Right cardiac atrium (tissue), 5 donors: ENCODE measurements at places on chromosomes 7 and 10. TPM values are rescaled to one million over a fixed set of nuclear protein-coding genes. Genes with fewer than 3 reads are reported as not detected.

Gene NOM1
- 5.6 TPM for polyA plus RNA-seq

GRCh38 chr7:144037414-144038035, 11.2 kb upstream of the OR2A5 start:
- DNase-seq, result no peak

- DNase-seq, result peak; percentile 85
Observed at GRCh38 chr10:112951359-112952281, 1.6 kb downstream of the TCF7L2 start.

Gene ANKRD1
- 4,109 TPM for polyA plus RNA-seq

- no peak for DNase-seq
Observed at GRCh38 chr7:94449151-94449725, 54.5 kb downstream of the COL1A2 start.

Gene GNAI1
- 7.5 TPM for polyA plus RNA-seq

GRCh38 chr7:157269341-157270059, 67.3 kb upstream of the DNAJB6 start:
- no peak for DNase-seq

- no peak for DNase-seq
Observed at GRCh38 chr10:74822101-74822500, 4.3 kb upstream of the KAT6B start.

DNA sequence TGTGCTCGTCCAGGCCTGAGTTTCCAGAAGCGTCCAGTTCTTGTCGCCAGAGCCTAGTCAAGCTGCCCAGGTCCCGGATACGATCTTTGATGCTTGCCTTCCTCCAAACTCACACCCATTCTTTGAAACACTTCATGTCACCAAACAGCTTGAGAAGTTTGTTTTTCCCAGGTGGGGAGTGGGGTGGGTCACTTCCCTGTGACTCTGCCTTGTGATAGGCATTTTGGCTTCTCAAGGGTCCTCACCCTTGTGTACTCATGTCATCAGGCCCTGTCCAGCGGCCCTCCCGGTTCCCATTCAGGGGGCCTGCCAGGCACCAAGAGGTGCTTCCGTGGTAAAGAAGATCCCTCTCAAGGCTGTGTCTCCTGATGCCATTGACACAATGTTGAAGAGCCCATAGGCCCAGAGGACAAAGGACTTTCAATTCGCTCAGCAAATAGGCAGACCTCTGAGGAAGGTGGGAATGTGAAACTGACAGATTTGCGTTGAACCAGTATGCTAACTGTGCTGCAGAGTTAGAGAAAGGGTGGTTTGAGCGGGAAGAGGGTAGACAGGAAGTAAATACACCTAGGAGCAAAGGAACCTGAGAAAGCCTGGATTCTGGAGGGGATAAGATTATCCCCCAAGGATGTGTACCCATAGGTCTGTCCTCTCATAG, 24.7 kb upstream of the SFTPA1 start:
- DNase-seq, result no peak

Gene EPO
- polyA plus RNA-seq, result not detected

- DNase-seq, result no peak
Observed at GRCh38 chr7:24604630-24605029, 31.4 kb downstream of the PALS2 start.

GRCh38 chr10:93701866-93702209, 554 bp downstream of the FRA10AC1 start:
- no peak for DNase-seq

DNA sequence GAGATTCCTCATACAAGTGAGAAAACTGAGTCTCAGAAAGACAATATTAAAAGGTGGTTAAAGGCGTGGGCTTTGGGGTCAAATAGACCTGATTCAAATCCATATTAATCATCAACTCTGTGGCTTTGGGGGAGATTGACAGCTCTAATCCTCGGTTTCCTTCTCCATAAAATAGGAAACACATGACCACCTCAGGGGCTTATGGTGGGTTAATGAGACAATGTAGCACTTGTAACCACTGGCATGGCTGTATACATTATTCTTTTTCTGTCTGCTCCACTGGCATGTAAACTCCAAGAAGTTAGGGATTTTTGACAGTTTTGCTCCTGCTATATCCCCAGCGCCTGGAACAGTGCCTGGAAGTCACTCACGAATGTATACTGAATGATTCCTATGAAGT, 120.8 kb upstream of the GAD2 start:
- no peak for DNase-seq

DNA sequence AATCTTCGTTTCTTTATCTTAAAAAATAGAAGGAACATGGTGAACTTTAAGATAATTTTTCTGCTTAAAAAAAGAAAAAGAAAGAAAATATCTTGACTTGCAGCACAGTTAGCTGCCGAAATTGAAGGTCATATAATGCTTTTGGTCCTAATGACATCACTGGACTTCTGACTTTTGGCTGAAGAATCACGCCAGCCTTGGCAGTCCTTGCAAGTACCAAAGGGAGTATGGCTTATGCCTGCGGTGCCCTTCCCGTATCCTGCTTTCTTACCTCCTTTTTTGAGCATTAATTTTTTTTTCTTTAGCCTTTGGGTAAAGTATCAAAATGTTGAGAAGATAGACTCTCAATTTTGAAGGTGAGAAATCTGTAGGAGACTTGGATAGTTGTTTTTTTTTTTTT, 7.0 kb downstream of the BMPR1A start:
- DNase-seq, result no peak

Gene ATE1
- polyA plus RNA-seq, result 15.1 TPM

DNA sequence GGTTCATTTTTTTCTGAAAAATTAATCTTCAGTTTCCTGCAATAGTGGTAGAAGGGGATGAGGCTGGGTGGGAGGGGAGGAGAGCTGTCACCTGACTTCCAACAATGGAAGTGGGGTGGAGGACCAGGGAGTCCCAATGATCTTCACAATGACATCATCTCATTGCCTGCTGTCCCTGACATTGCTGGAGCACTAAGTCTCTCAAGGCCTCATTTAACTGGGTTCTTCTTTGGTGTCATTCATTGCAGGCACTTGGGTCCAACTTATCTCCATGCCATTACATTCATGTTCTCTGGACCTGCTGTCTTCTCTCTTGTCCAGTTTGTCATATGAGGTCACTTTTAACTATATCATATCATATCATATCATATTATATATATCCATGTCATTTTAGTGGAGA, 34.4 kb downstream of the PRTFDC1 start:
- no peak for DNase-seq

Gene LRRC17
- polyA plus RNA-seq, result 6.2 TPM

DNA sequence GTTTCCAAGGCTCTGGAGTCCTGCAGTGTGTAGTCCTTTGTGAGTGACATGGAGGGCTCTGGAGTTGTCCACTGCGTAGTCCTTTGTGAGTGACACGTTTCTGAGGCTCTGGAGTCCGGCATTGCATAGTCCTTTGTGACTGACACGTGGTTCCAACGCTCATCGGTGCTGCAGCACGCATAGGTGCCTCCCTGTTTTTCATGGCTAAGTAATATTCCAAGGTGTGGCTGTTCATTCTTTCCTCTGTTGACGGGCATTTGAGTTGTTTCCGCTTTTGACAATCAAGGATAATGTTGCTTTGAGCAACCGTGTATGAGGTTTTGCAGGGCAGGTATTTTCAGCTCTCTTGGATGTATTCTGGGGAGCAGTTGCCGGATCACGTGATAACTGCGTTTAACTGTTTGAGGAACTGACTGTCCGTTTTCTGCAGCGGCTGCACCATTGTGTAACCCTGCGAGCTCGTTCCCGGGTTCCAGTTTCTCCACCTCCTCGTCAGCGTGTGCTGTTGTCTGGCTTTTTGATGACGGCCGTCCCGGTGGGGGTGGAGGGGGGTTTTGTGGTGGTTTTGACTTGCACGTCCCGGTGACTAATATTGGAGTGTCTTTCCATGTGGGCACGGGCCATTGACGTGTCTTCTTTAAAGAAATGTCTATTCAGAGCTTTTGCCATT, 21.1 kb downstream of the FAM20C start:
- peak; percentile 17 for DNase-seq

DNA sequence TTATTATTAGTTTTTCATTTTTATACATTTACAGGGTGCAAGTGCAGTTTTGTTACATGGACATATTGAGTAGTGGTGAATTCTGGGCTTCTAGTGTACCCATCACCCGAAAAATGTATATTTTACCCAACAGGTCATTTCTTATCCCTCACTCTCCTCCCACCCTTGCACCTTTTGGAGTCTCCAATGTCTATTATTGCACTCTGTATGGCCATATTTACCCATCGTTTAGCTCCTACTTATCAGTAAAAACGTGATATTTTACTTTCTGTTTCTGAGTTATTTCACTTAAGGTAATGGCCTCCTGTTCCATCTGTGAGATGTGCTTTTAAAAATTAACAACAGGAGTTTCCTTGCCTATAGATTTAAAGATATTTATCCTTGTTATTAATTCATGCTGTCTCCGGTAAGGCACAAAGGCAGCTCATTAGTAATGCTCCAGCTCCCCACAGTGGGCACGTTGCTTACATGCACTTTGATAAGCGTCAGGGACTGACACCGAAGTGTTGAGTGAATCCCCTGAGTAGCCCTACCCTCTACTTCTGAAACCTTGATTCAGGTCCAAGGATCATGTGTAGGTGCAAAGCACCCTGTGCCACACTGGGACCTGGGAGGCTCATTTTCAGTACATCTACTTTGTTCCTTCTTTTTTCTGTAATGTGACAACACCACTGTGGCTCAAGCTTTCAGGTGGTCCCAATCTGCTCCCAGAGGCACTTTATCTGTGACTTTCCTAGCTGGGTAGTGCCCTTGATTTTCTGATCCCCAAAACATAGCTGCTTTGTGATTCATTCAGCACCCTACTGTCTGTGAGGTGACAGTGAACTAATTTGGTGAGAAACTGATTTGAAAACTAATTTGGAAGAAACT, 27.3 kb downstream of the HYAL4 start:
- DNase-seq, result peak; percentile 44

- DNase-seq, result no peak
Observed at GRCh38 chr7:27202862-27203134, 2.9 kb upstream of the HOXA13 start.

GRCh38 chr7:77702513-77702912, 6.3 kb downstream of the RSBN1L start:
- no peak for DNase-seq

Gene VDAC2
- polyA plus RNA-seq, result 429 TPM

Gene TEX47
- not detected for polyA plus RNA-seq

DNA sequence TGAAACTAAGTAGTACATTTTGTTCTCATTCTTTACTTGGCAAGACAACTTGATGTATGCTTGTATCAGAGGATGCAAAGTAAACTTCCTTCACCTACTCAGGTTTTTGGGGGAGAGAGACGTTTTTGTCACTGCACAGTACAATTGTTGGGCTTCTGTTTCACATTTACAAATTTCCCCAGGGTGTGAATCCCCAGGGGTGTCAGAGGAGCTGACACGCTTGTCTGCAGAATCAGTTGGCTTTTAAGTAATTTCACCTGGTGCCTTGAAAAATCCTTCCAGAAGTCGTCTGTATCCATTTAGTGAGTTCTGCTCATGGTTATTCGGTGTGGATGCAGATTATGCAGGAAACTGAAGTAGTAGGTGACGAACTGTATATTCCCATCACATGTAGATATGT, 1227.7 kb upstream of the CELF2 start:
- no peak for DNase-seq

Gene GIMAP1
- polyA plus RNA-seq, result 7.8 TPM

DNA sequence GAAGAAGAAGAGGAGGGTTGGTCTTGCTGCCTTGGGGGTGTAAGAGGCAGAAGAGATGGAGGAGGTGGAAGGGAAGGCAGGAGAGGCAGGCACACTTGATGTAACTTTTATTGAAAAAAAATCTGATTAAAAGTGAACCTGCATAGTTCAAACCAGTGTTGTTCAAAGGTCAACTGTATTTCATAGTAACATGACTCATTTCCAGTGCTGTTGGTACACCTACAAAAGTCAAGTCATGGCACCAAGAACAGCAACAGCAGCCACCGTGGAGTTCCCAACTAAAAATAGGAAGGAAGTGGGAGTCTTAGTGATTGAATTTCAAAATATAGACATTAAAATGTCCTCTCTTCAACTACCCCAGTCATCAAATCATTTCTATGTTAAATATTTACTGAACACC, 88.5 kb downstream of the CTNNA3 start:
- DNase-seq, result no peak

GRCh38 chr10:114871379-114871778, 49.8 kb downstream of the FHIP2A start:
- DNase-seq, result no peak

Gene RAMP3
- polyA plus RNA-seq, result 58.4 TPM

- DNase-seq, result peak; percentile 17
Observed at GRCh38 chr7:46764100-46764936, 817.6 kb downstream of the TNS3 start.
